Gastroesophageal sphincter (tissue), 4 donors: ENCODE measurements at places on chromosomes 3 and 15.

DNA sequence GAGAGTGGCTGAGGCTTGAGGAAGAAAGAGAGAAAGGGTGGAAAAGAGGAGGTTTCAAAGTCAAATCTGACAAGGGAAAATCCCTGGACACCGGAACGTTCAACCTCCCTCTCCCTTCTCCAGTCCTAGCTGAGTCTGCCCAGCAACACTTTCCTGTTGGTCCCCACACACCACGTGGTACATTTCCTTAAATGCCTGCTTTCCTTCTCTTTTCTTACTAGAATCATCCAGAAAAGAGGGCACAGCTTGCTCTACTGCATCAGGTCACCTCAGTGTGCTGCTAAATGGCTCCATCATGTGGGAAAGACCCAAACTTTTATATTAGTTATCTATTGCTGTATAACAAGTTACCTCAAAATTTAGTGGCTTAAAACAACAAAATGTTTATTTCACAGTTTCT lies 181.2 kb downstream of the NECTIN3 start:
- no peaks in the 10 kb centered on the region for H3K27me3 ChIP-seq
- H3K4me3 ChIP-seq: no peak overlapping the region
- H3K27ac ChIP-seq: no peak overlapping the region
- ATAC-seq: no peak
- no peaks in the 10 kb centered on the region for H3K36me3 ChIP-seq
- H3K4me1 ChIP-seq: no peaks in the 10 kb centered on the region

DNA sequence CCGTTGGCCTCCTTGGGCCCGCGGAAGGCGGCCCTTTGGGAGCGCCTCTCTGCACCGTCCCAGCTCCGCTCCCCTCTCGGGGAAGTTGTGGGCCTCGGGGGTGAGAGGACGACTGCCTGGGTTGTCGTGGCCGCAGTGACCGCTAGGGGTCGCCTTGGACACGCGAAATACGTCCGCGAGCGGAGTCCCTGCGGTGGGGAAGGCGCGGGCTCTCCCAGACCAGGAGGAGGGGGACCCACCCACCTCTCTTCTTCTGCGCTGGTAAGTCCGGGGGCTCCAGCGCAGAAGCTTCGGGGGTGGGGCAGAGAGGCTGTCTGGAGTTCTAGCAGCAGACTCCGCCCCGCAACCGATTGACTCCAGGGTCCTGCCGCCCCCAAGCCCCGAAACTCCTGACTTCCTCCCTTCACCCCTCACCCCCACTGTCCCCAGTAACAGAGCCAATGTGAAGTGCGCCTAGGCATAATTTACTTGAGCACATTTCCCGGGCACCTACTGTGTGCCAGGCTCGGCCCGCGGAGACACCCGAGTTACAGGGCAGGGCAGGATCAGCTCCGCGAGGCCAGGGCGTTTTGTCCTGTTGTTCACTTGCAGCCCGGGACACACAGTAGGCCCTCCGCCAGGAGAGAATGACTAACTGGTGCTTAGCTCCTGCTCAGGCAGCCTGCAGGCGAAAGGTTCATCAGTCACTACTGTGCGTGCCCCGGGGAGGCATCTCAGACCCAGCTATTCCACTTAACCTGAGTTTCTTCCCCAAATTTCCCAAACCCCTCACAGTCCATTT lies 32.8 kb downstream of the DNASE1L3 start:
- H3K27me3 ChIP-seq: no peaks in the 10 kb centered on the region
- H3K4me3 ChIP-seq: peak overlapping the region; percentile 54
- peak; percentile 91 for ATAC-seq
- H3K36me3 ChIP-seq: no peaks in the 10 kb centered on the region
- H3K4me1 ChIP-seq: peaks cover 60% of the 10 kb centered on the region

GRCh38 chr3:123067689-123068600 lies 1.1 kb downstream of the PDIA5 start:
- H3K4me3 ChIP-seq: peak overlapping the region; percentile 69
- no peaks in the 10 kb centered on the region for H3K27me3 ChIP-seq
- no peaks in the 10 kb centered on the region for H3K36me3 ChIP-seq
- H3K4me1 ChIP-seq: peaks cover 22% of the 10 kb centered on the region

DNA sequence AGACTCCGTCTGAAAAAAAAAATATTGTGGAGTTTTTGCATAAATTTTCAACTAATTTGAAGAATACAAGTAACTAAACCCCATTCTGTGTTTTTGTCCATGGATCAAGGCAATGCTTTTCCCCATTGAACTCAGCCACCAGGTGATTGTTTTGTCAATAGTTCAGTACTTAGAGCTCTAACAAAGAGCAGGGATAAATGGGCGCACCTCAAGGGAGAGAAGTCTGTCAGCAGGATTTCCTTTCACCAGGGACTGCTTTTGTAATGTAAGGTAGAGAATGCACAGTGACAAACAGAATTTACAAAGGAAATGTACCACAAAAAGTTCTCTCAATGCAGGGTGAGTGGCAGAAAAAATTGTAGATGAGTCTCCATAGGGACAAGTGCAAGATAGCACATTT lies 10.8 kb upstream of the ATP13A5 start:
- ATAC-seq: no peak
- H3K4me1 ChIP-seq: no peaks in the 10 kb centered on the region
- H3K27me3 ChIP-seq: no peaks in the 10 kb centered on the region
- no peak overlapping the region for H3K27ac ChIP-seq
- no peak overlapping the region for H3K4me3 ChIP-seq

DNA sequence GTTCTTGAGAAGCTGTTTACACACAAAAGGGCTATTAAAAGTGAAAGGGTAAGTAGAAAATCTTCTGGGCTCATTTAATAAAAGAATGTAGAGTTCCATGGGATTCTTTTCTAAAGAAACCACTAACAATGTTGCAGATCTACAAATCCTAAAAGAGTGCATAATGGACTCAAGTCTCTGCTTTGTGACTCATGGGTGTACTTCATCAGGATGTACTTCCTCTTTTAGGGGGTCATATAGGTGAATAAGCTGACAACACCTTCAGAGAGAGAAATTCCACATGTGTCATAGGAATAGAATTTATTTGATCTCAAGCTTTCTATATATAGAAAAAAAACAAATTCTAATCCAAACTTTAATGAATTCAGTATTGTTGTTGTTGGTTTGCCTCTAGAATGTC lies 355.5 kb downstream of the TIGIT start:
- H3K4me3 ChIP-seq: no peak overlapping the region
- no peaks in the 10 kb centered on the region for H3K27me3 ChIP-seq
- H3K27ac ChIP-seq: no peak overlapping the region
- peaks cover 28% of the 10 kb centered on the region for H3K4me1 ChIP-seq
- H3K36me3 ChIP-seq: no peaks in the 10 kb centered on the region

DNA sequence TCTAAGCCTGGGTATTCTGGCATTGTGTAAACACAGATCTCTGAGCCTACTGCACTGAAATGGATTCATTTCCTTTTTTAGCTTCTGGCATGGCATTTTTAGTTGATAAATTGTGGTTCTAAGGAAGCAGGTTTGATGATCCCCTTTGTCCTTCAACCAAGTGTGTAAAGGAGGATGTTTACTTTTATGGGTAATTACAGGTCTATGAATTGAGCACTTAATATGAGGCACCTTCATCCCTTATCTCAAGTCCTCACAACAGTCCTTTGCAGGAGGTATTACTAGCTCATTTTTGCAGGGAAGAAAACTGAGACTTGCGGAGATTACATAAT lies 30.8 kb upstream of the ZBTB38 start:
- no peaks in the 10 kb centered on the region for H3K27me3 ChIP-seq
- no peaks in the 10 kb centered on the region for H3K36me3 ChIP-seq
- H3K4me1 ChIP-seq: no peaks in the 10 kb centered on the region
- no peak for ATAC-seq
- no peak overlapping the region for H3K4me3 ChIP-seq

DNA sequence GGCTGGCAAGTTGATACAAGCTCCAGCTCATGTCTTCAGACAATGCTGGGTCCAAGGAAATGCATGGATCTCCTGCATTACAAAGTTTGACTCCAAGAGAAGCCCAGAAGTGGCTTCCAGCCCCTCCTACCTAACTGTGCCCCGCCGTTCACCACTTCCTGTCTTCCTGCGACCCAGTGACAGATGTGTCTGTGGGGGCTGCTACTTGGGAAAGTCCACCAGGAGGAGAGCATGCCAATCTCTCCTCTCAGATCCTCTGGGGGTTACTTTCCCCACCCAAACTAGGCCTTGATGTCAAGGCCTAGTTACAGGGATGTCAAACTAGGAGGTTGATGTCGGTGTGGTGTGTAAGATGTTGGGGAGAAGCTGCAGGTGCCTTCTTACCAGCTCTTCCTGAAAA lies 133.6 kb upstream of the RASGRP1 start:
- no peaks in the 10 kb centered on the region for H3K36me3 ChIP-seq
- H3K4me1 ChIP-seq: no peaks in the 10 kb centered on the region
- H3K4me3 ChIP-seq: no peak overlapping the region
- ATAC-seq: no peak

DNA sequence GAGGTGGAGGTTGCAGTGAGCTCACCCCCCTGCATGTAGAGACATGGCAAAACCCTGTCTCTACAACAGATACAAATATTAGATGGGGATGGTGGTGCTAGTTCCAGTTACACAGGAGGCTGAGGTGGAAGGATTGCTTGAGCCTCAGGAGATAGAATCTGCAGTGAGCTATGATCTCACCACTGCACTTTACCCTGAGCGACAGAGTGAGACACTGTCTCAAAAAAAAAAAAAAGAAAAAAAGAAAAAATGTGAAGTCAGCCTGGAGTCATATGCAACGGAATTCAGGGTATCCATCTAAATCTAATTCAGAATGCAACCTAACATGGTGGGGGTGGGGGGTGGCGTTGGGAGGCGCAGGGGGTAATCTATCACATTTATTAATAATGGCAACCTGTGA lies 37.1 kb upstream of the NR2F2 start:
- H3K27ac ChIP-seq: no peak overlapping the region
- ATAC-seq: no peak
- no peak overlapping the region for H3K4me3 ChIP-seq
- no peaks in the 10 kb centered on the region for H3K4me1 ChIP-seq
- H3K36me3 ChIP-seq: no peaks in the 10 kb centered on the region
- no peaks in the 10 kb centered on the region for H3K27me3 ChIP-seq

DNA sequence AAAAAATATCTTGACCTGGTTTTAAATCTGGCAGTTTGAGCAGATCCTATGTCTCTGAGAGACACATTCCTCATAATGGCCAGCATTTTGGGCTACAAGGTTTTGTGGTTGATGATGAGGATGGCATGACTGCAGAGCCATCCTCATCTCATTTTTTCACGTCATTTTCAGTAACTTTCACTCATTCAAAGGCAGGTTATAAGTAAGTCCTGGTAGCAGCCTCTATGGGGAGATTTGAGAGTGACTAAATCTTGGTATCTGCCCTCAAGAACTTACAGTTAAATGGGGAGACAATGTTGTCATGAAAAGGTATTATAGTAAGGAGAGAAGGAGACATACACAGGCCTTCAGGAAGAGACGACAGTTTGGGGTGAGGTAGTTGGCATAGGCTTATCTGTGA lies 14.5 kb downstream of the TIGIT start:
- H3K27me3 ChIP-seq: no peaks in the 10 kb centered on the region
- no peaks in the 10 kb centered on the region for H3K4me1 ChIP-seq
- H3K27ac ChIP-seq: no peak overlapping the region
- no peak for ATAC-seq
- H3K36me3 ChIP-seq: no peaks in the 10 kb centered on the region

- H3K4me3 ChIP-seq: no peak overlapping the region
- no peak overlapping the region for H3K27ac ChIP-seq
- ATAC-seq: no peak
- H3K36me3 ChIP-seq: no peaks in the 10 kb centered on the region
- H3K4me1 ChIP-seq: peaks cover 31% of the 10 kb centered on the region
These were observed 4.5 kb downstream of the RAB7A start for GRCh38 chr3:128730471-128730870.
